Stimulated activated CD8-positive, alpha-beta memory T cell treated with anti-CD3 and anti-CD28 coated beads, Interleukin-7, amount 100 ng/mL, for 1 hour (primary cell): ENCODE measurements at places on chromosomes 11 and 22.

- DNase-seq, result no peak
Observed at GRCh38 chr22:43299736-43300135, 43.4 kb downstream of the SCUBE1 start.

DNA sequence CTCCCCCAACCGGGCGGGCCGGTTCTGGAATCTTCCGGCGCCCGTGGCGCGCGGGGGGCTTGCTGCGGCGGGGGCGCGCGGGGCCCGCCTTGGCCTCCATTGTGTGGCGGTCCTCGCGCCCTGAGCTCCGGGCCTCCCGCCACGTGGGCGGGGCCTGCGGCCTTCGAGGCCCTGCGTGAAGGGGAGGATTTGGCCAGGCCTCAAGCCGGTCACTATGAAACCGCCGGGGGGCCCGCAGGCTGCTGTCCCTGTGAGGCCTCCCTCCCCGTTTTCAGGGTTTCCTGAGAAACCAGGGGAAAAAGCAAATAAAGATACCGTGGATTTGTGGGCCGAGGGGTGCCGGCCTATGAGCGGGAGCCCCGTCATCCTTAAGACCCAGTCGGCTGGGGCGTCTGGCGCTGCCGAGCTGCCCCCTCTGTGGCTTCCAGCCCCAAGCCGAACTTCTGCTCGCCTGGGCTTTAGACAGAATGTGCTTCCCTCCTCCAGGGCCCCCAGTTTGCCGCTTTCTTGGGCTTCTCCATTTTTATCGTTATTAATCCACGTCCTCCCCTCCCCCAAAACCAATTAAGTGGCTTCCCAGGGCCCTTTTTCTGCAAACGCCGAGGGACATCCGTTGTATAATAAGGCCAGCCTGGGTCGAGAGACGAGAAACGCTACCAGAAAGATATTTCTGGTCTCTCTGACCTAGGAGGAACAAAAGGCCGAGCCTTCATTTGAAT lies 602 bp downstream of the EWSR1 start:
- no peak for DNase-seq

GRCh38 chr22:20965104-20965887 lies 1.8 kb upstream of the AIFM3 start:
- DNase-seq, result no peak

- no peak for DNase-seq
Observed at GRCh38 chr11:17407575-17407974, 19.1 kb upstream of the KCNJ11 start.

GRCh38 chr11:26613759-26614158 lies 41.7 kb upstream of the MUC15 start:
- no peak for DNase-seq
